ENCODE measurements at places on chromosomes 4 and X.

- DNase-seq: no peak
Measured at GRCh38 chr4:28772066-28772465, 1911.4 kb downstream of the STIM2 start.

DNA sequence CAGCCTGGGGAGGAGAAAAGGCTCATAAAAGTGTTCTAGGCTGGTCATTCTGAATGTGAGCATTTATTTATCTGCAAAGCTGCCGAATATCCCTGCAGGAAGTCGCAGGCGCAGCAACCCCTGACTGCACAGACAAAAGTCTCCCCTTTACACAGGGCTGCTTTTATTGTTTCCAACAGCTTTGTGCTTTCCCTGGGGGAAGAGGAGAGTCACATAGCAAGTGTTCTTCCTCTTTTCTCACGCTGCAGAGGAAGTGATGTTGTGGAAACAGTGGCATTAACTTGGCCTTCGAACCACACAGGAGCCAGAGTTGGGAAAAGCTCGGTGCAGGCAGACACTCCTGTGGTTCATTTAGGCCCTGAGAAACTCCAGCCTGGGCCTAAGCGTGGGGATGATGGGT lies 81.5 kb upstream of the BCOR start:
- peak; percentile 47 for DNase-seq

DNA sequence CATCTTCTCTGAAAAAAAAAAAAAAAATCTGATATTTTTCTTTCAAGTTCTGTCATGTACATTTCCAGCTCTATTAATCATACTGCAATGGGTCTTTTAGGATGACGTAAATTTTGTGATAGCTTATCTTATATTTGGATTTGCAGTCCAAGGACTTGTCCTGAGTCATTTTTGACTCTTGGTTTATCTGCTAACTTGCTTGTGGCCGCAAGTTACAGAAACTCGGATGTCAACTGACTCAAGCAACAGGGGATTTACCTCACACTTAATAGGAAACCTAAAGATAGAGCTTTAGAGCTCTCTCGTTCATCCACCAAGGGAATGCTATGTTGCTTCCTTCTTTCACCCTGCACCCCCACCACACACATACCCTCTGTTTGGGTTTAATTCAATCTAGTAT lies 1433.8 kb upstream of the TENM3 start:
- no peak for DNase-seq

DNA sequence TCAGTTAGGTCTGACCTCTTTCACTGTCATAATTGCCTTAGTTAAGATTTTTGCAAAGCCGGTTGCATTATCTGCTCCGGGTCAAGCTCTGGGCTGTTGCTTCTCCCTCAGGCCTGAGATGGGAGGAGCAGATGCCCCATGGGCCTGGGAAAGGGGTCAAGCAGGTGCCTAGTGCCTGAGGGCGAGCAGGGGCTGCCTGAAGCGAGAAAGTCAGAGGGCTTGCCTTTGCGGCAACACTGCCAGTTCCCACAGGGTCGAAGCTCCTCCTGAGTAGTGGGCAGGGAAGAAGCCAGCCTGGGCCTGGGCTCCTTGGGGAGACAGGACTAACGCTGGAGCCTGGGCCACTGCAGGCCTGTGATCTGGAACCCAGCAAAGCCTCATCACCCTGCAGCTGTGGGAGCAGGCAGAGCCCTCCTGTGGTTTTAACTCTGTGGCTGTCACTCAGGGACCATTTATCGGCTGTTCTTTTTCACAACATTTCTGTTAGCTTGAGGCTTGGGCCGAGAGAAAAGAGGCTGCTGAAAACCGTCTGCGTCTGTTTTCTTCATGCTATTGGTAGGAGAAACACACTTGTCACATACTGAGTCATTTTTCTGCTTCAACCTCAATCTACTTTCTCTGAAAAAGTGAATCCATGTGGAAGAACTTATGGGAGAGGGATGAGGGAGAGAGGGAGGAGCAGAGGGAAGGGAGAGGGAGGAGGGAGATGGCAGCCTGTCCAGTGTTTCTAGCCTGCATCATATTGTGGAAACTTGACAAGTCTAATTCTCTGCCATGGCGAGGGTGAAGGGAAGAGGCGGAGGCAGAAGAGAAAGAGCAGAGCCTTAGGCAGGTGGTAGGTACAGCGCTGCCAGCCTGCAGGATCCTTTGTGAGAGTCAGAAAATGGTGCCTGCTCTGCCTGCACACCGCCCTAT lies 68.4 kb downstream of the RHOH start:
- no peak for DNase-seq

GRCh38 chr4:160265014-160265413 lies 1162.1 kb downstream of the RAPGEF2 start:
- DNase-seq: no peak

GRCh38 chrX:18883234-18883960 lies 100.5 kb downstream of the PHKA2 start:
- DNase-seq: no peak

DNA sequence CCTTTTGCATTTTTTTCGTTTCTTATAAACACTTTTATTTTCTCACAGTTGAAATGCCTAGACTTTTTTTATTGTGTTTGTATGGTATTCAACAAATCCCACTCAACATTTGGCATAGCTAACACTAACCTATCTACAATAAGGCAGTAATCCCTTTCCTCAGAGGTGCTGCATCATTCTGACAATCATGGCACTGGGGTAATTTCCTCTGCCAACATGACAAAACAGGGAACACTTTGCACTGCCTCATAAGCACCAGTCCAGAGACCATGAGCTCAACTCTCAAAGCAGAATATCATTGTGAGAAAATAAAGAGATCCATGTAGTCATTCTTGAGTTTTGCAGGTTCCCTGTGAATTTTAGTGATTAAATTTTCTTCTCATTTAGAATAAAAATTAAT lies 183.8 kb upstream of the INTU start:
- no peak for DNase-seq

DNA sequence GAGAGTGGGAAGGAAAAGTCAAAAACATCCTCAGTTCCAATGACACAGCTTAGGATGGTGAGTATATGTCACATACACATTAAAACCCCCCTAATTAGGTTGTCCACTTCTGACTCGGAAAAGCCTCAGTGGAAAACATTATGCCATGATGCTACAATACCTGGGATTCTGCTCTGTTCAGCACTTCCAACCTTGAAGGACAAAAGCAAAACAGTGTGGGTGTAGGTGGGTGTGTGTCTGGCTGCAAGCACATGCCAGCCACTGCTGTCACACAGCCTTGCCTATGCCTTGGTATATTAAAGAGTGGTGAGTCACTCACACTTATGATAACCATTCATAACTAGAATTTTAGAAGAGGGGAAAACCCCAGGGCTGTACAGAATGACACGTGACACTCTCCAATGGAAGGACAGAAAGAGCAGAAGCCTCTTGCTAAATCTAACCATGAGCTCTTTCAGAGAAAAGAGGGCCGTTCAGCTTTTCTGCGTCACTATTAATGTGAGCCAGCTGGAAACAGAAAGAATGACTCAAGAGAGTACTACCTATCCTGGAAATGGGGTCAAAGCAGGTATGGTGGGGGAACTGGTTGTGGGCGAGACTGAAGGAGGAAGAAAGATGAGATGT lies 159.6 kb downstream of the TET2 start:
- DNase-seq: no peak

GRCh38 chrX:118373538-118373937 lies 27.6 kb downstream of the WDR44 start:
- DNase-seq: no peak

- DNase-seq: no peak
Measured at GRCh38 chr4:137238456-137239162, 293.7 kb downstream of the PCDH18 start.

- peak; percentile 68 for DNase-seq
Measured at GRCh38 chrX:51496501-51497291, at the start of gene NUDT11. TSS of gene NUDT11 (minus strand) at chrX:51496592. CDS start at chrX:51496444, 148 bp downstream.

GRCh38 chr4:147942729-147943128 lies 210.8 kb downstream of the ARHGAP10 start:
- DNase-seq: no peak

DNA sequence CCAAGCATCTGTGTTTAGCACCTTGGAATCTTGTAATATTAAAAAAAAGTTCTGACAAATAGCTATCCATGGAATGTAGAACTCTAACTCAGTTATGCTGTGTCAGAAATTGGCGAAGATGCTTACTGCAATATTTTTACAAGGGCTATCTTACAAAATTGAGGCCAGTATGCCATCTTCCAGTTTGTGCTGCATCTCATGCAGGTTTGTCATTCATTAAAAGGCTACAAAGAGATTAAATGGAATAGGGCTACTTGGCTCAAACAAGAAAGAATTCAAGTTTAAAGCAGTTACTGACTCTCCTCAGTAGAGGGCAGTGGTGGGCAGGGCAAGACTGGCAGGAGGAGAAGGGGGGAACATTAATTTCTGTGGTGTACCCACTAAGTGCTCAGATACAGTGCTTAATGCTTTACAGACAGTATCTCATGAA lies 66.5 kb downstream of the SHROOM4 start:
- peak; percentile 32 for DNase-seq

- no peak for DNase-seq
Measured at GRCh38 chr4:82715731-82716617, 82.6 kb downstream of the SCD5 start.

DNA sequence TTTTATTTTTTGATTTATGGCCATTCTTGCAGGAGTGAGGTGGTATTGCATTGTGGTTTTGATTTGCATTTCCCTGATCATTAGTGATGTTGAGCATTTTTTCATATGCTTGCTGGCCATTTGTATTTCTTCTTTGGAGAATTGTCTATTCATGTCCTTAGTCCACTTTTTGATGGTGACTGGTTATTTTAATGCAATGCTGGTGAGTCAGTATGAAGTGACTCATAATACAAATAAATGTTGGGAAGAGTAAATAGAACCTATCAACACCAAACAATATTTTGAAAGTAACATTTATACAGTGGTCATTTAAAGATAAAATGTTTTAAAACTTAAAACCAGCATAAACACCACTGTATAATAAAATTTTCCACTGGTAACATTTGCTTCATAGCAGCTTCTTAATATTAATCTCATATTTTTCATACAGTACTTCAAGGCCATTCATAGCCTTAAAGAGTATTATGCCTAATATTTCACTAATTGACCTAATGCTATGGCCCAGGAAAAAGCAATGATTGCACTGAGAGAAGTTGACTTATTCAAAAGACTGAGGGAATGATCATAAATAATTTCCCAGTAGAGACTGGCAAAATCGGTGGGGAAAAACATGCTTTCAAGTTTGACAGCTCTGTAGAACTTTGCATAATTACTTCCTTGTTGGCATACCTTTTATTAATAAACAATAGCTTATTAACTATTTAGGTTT lies 33.9 kb downstream of the CASK start:
- DNase-seq: peak; percentile 18

- DNase-seq: no peak
Measured at GRCh38 chr4:26859762-26860156, 882 bp upstream of the STIM2 start.

DNA sequence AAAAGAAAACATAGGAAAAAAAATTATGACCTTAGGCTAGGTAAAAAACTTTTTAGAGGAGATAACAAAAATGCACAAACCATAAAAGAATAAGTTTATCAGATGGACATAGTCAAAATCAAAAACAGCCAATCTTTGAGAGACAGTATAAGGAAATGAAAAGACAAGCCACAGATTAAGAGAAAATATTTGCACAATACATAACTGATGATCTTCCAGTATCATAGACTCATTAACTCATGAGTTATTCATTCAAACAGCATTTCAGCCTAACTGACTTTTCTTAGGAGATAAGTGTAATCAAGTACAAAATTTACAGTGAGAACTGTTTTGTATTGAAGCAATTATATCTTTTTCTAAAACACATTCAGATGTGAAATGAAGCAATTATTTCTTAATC lies 183.8 kb downstream of the FBXO8 start:
- no peak for DNase-seq

- DNase-seq: peak; percentile 1
Measured at GRCh38 chrX:11105080-11105479, 6.1 kb upstream of the HCCS start.

GRCh38 chrX:55452833-55453124 lies 852 bp downstream of the MAGEH1 start:
- DNase-seq: no peak

- DNase-seq: peak; percentile 12
Measured at GRCh38 chr4:122810669-122811068, 16.0 kb upstream of the FGF2 start.

- no peak for DNase-seq
Measured at GRCh38 chr4:83408908-83409307, 46.7 kb downstream of the HELQ start.

DNA sequence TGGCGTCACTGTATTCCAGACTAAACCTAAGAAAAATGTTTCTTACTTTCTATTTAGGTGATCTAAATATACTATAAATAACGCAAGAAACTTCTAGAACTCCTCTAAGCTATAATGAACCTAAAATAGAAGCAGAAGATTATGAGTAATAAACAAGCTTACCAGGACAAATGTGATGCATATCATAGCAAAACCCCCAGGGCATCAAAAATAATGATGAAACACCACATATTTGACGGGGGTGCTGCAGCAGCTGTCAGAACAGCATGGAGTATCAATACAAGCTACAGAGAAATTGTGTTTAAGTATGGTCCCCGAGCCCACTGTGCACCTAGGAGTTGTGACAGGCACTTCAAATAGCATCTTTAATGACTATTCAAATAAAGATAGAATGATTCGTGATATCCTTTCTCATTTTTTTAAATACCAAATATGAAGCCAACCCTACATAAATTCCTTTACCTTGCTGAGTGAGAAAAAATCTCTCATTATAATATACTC lies 337.3 kb downstream of the CENPC start:
- no peak for DNase-seq

DNA sequence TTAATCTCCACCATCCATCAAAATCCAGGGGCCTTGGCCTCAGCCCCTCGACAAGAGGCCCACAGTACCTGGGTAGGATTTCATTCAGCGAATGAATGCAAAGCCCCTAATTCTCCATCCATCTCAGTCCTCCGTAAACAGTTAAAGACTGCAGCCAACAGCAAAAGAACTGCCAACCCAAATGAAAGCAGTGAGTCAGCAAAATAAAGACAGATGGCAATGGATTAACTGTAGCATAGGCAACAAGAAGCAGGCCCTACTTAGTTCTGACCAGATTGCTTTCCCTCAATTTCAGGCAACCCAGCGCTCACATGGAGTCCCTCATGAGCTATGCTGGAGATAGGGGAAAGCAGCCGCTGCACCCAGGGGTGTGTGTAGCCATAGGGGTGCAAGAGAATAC lies 21.4 kb downstream of the PLAC1 start:
- DNase-seq: no peak

DNA sequence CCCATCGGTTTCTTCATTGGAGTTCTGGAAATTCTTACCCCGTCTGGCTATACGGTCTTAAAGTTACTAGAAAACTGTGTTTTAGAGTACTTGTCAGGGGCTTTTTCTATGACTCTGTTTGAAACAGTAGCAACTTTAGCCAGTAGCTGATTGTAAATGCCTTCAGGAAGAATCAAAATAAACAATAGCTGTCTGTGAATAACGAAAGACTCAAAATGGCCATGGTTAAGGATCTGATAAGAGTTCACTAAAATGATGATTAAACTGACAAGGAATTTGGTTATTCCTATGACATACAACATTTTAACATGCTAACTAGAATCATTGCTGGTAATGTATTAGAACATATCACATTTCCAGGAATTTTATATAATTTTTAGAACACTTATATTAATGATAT lies 191.0 kb downstream of the EVC2 start:
- no peak for DNase-seq

- DNase-seq: no peak
Measured at GRCh38 chr4:105634402-105635080, 73.9 kb downstream of the INTS12 start.

Measured in endothelial cell of umbilical vein (primary cell).